ENCODE measurements at places on chromosomes 6 and 20. TPM values are rescaled to one million over a fixed set of nuclear protein-coding genes. Genes with fewer than 3 reads are reported as not detected.

GRCh38 chr20:40326784-40327183, 362.3 kb downstream of the MAFB start:
- DNase-seq: no peak

GRCh38 chr6:139448051-139448649, 73.7 kb upstream of the CITED2 start:
- no peak for DNase-seq

DNA sequence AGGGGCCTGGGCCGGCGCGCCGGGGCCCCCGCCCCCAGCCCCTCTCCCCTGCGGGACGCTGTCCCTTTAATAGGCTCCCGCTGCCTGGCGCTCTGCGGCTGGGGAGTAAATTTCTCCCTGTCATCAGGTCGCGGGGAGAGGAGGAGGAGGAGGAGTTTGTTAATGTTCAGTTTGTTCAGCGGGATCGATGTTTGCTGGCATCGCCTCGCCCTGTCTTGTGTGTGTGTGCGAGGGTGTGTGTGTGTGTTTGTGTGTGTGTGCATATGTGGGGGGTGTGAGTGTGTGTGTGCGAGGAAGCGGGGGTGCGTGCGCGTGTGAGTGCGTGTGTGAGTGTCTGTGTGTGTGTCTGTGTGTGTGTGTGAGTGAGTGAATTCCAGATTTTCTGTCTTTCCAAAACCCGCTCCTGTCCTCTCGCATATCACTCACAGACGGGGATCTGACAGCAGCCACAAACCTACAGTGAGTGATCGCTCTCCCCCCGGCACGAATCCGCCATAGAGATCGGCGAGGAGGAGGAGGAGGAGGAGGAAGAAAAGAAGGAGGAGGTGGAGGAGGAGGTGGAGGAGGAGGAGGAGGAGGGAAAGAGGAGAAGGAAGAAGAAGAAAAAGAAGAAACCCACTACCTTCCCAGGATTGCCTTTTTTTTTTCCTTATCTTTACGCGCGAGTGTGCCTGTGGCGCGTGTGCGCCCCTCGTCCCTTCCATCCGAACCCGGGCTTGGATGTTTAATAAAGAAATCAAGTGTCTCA, at the start of gene TSHZ2:
TSHZ2 (plus strand) TSS at position 169 of the 748 bp plus-strand sequence. CDS start 936 bp downstream, outside the sequence.
- DNase-seq: no peak

Gene SAMD10
- total RNA-seq: not detected

Gene TFEB
- 18.6 TPM for total RNA-seq

DNA sequence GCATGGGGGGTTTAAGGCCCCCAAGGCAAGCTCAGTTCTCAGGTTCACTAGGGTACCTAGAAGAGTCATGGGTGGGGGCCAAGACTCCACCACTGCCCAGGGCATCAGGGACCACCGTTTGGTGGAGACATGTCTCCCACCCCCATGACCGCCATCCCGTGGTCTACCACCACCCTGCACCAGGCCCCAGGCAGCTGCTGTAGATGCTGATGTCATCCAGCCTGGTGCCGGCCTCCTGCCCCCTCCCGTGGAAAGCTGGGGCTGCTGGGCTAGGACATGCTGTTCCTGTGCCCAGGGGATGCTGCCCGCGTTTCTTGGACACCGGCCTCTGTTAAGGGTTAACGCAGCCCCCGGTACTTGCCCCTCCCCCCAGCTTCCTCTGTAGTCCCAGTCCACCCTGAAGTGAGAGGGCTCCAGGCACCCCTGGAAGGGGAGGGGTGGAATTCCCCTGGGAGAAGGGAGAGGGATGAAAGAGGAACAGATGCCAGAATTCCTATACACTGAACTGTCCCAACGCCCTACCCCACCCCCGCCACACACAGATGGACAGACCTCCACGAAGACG, 587 bp downstream of the IP6K3 start:
- no peak for DNase-seq

- peak; percentile 95 for DNase-seq
These were observed 53.8 kb downstream of the PCNA start for GRCh38 chr20:5065879-5066383.

DNA sequence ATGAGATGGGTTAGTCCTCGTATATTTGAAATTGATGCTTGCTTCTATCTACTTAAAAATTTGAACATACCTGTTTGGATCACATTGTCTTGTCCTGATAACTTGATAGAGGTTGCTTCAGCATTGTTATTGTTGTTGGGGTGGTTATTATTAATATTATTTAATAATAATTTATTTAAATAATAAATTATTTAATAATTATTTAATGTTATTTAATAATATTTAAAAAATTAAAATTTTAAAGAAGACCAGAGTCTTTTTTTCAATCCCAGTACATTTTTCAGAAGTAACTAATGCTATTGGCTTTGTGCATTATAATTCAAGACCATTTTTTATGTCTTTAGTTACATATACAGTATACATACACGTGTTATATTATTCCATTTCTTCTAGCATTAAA, 116.6 kb upstream of the DUSP22 start:
- DNase-seq: no peak

DNA sequence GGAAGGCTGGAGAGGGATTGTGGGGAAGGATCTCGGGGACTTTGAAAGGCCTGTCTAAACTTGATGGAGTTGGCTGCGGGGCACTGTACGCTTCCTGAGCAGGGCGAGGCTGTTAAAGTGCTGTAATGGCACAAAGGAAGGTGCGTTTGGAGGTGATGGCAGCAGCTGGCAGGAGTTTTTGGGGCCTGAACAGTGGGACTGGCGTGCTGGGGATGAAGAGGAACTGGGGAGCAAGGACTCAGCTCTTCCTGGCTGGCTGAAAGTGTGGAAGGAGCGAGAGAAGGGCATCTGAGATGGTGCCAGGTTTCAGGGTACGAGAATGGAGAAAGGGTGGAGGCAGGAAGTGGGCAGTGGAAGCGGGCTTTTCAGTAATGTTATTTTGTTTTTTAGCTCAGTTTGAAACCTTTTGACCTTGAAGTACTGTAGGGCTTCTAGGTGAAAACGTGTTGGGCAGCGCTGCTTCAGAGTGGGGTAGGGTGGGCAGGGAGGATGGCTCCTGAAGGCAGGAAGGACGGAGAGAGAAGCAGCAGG, 8.0 kb downstream of the TMEM181 start:
- peak; percentile 35 for DNase-seq

Gene NKX2-2
- not detected for total RNA-seq

Gene CDH26
- not detected for total RNA-seq

- peak; percentile 65 for DNase-seq
These were observed 51.9 kb downstream of the SNAI1 start for GRCh38 chr20:50034567-50035180.

Measured in ascending aorta (tissue), 2 donors.